ENCODE measurements at places on chromosomes 5 and 9.

DNA sequence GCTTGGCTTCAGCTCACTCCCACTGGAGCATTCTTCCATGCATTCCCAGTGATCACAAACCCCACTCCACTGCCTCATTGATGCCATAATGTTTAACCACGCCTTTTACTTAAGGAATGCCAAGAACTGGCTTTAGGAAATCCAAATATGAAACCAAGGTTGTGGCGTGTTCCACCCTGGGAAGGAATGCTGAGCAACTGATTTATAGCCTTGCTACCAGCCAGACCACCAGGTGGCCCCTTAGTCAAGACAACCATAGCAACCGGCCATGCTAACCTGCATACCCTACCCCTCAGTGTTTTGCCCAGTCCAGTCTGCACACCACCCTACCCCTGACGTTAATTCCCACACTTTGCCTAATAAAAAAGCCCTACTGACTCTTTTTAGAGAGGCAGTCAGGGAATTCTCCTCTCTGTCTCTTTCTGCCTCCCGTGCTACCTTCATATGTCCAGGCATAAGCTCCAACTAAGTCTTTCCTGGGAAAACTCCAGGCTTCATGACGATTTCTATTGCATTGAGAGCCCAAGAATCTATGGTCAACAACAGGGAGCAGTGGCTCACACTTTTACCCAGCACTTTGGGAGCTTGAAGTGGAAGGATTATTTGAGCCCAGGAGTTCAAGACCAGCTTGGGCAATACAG lies 27.0 kb upstream of the PRRC2B start:
- H3K27ac ChIP-seq, result no peak overlapping the region
- no peak overlapping the region for H3K4me3 ChIP-seq
- no peaks in the 10 kb centered on the region for H3K27me3 ChIP-seq
- H3K36me3 ChIP-seq, result no peaks in the 10 kb centered on the region

DNA sequence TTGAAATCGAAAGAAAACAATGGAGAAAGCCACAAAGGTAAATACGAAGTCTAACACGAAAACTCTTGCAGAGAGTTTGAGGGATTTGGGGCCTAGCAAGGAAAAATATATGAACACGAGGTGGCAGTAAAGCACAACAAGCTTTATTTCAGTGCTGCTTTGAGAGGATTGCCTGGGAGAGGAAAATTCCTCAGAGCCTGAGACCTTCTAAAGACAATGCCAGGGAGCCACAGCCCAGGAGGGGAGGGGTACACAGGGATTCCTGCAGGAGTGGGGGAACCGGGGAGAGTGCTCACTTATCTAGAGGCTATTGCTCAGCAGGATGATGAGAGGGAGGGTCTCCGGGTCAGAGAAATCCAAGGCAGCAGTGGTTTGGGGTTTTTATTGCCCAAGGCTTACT lies 134.9 kb upstream of the ADCY2 start:
- H3K27me3 ChIP-seq, result no peaks in the 10 kb centered on the region
- H3K4me1 ChIP-seq, result no peaks in the 10 kb centered on the region
- no peaks in the 10 kb centered on the region for H3K36me3 ChIP-seq
- no peak for DNase-seq
- H3K4me3 ChIP-seq, result no peak overlapping the region
- no peak overlapping the region for H3K27ac ChIP-seq

DNA sequence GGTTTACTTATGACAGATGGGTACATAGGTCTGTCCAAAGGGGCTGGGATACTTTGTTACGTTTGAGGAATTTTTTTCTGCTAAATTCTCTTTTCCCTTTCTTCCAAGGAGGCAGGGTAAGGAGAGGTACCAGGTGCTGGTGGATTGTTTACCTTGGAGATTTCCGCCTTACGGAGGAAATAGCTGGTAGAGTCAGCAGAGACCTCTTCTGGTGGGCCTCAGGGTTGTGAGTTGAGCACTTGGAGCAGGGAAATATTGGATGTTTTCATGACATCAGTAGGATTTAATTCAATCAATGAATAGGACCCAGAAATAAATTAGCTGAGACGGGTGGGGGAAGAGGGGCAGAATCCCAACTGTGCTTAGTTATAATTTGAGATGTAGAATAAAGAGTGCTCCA lies 60.0 kb upstream of the TAF11L2 start:
- H3K27ac ChIP-seq, result no peak overlapping the region
- H3K36me3 ChIP-seq, result no peaks in the 10 kb centered on the region
- no peaks in the 10 kb centered on the region for H3K27me3 ChIP-seq
- H3K4me3 ChIP-seq, result no peak overlapping the region
- H3K4me1 ChIP-seq, result peaks cover 6% of the 10 kb centered on the region
- no peak for DNase-seq

DNA sequence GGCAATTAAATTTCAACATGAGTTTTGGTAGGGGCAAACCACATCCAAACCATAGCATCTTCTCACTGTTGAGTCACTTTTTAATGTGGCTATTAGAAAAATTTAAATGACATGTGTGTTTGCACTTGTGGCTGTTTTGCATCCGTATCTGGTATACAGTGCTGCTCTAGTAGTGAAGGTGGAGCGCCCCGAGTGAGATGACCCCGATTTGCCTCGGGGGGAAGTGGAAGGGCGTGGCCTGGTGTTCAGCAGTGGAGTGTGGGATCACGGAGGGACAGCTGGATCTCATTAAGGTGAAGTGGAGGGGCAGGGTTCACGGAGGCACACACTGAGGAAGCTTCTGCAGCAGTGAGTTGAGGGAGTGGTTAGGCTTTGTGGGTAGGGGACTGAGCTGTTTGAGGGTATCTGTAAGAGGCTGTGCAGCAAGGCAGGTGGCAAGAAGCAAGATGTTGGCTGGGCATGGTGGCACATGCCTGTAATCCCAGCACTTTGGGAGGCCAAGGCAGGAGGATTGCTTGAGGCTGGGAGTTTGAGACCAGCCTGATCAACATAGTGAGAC lies 6.2 kb upstream of the GMCL2 start:
- no peak overlapping the region for H3K4me3 ChIP-seq
- peaks cover 34% of the 10 kb centered on the region for H3K27me3 ChIP-seq
- H3K27ac ChIP-seq, result no peak overlapping the region
- DNase-seq, result no peak
- H3K36me3 ChIP-seq, result no peaks in the 10 kb centered on the region
- peaks cover 20% of the 10 kb centered on the region for H3K4me1 ChIP-seq

GRCh38 chr9:110255034-110255462 lies 1.3 kb downstream of the TXN start:
- peak overlapping the region; percentile 100 for H3K27ac ChIP-seq
- peaks cover 31% of the 10 kb centered on the region for H3K36me3 ChIP-seq
- H3K4me1 ChIP-seq, result peaks cover 64% of the 10 kb centered on the region

DNA sequence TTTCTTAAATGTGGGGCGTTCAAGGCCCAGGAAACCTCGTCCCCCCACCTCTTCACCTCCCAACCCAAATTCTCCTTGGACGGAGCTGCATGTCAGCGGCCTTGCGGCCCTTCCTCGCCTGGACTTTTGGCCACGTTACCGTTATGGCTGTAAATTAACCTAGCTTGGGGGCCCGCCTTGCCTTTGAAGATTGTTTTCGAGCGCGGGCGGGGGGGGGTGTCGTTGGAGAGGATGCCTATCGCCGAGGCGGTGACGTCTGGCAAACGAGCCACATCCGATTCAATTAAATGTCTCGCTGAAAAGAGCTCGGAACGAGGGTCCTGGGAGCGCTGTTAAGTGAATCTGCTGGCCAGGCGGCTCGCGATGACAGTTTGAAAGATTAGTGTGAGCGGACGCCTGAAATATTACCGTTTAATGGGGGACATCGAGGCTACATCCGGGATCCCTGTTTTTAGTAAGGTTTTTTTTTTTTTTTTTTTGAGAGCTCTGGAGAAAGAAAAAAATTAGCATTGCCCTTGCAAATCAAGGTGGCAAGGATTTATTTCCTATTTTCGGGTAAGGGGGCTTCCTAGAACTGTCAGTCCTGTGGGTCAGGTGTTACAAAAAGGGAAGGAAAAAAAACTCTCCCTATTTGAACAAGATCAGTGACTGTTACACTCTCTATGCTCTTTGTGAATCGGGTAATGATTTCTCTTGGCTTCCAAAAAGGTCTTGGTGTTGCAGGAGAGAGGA lies 2.3 kb upstream of the NKX2-5 start:
- H3K27me3 ChIP-seq, result peaks cover 89% of the 10 kb centered on the region
- no peaks in the 10 kb centered on the region for H3K36me3 ChIP-seq
- no peak overlapping the region for H3K4me3 ChIP-seq
- no peak for DNase-seq

DNA sequence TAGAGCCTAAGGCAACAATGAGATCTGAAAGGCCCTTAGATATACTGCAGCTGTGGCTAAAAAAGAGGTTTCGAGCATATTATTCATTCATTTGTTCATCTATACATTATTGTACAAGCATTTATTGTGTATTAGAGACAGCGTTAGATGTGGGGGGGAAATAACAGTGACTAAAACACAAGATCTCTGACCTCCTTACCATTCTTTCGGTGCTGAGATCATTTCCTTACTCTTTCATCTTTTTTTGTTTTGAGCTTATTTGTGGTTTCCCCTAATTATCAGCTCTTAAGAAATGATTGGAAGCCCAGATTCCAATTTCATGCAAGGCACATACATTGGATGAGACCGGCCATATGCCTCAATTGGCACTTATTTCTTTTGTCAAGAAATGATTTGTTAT lies 113.2 kb downstream of the SEC61B start:
- no peaks in the 10 kb centered on the region for H3K4me1 ChIP-seq
- no peak for DNase-seq
- peaks cover 10% of the 10 kb centered on the region for H3K27me3 ChIP-seq
- H3K27ac ChIP-seq, result no peak overlapping the region

- peaks cover 16% of the 10 kb centered on the region for H3K36me3 ChIP-seq
- no peak overlapping the region for H3K27ac ChIP-seq
- H3K27me3 ChIP-seq, result no peaks in the 10 kb centered on the region
- H3K4me3 ChIP-seq, result no peak overlapping the region
- DNase-seq, result no peak
- H3K4me1 ChIP-seq, result peaks cover 23% of the 10 kb centered on the region
Measured at GRCh38 chr9:6870650-6871477, 113.1 kb downstream of the KDM4C start.

GRCh38 chr5:175712681-175713085 lies 54.8 kb downstream of the HRH2 start:
- H3K36me3 ChIP-seq, result peaks cover 69% of the 10 kb centered on the region
- no peak for DNase-seq
- H3K4me3 ChIP-seq, result no peak overlapping the region
- H3K27me3 ChIP-seq, result peaks cover 2% of the 10 kb centered on the region

DNA sequence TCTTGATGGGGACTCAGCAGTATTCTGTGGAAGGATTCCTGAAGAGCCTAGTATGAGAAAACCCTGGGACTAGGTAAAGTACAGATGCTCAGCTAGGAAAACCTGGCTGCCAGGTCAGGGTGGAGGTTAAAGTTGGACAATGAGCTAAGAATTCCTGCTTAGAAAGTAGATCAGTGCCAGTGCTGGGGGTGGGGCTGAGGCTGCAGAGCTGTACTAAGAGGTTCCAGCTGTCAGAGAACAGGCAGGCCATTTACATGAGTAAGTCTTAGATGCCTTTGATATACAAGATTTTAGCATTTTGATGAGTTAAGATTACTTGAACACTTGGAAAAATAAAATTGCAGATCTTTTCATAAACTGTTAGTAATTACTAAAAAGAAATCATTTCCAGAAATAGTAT lies 332.3 kb upstream of the NUDT12 start:
- H3K4me1 ChIP-seq, result no peaks in the 10 kb centered on the region
- no peaks in the 10 kb centered on the region for H3K36me3 ChIP-seq
- no peaks in the 10 kb centered on the region for H3K27me3 ChIP-seq
- H3K4me3 ChIP-seq, result no peak overlapping the region

DNA sequence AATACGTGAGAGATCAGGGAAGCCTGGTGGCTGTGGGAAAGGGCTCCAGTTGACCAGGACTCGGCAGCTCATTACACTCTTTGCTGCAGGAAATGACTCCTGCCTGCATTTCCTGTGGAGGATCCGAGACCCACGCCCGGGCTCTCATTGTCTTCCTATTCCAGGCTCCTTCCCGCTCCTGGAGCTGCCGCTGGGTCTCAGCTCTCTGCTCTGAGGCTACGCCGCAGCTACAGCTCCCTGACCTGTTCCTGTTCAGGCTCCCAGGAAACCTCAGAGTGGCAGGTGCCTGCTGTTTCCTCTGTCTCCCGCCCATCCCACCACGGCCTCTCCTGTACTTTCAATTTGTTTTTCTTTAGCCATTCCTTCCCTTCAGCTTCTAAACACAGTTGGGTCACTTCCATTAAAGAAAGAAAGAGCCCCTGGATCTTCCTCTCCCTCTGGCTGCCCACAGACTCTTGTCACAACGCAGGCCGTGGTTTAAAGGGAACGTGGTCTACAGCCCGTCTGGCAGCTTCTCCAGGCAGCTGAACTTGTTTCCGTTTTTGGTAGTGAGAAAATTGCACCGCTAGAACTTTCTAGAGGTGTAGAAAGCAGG lies 71.5 kb downstream of the IL6ST start:
- H3K4me3 ChIP-seq, result peak overlapping the region; percentile 82
- peaks cover 41% of the 10 kb centered on the region for H3K4me1 ChIP-seq
- no peaks in the 10 kb centered on the region for H3K36me3 ChIP-seq
- DNase-seq, result no peak

- H3K27me3 ChIP-seq, result peaks cover 1% of the 10 kb centered on the region
- H3K36me3 ChIP-seq, result no peaks in the 10 kb centered on the region
- no peak for DNase-seq
- no peaks in the 10 kb centered on the region for H3K4me1 ChIP-seq
- H3K27ac ChIP-seq, result no peak overlapping the region
- no peak overlapping the region for H3K4me3 ChIP-seq
Measured at GRCh38 chr5:92991581-92992067, 589.4 kb downstream of the NR2F1-AS1 start.

DNA sequence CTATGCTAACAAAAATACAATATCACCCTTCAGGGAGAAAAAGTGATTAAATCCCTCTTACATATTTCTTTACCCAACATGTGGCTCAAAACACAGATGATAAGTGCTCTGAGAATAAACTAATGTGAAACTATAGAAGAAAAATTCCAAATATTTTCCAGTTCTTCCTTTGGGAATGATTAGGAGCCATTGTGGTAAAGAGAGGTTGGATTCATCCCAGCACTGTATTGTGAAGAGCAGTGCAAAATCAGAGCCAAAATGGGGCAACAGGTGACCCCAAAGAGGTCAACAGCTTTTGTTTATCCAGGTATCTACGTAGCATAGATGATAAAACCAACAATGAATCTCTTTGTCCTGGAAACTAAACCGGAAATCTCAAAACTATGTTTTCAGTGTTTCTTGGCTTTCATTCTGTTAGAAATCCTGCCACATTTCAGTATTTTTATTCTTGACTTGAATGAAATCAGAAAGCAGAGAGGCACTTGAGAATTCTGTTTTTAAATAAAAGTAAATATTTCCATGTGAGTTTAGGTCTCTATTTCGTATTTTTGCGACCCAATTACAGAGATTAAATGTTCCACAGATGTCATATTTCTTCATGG lies 120.4 kb upstream of the FST start:
- no peak for DNase-seq
- H3K4me3 ChIP-seq, result no peak overlapping the region
- peaks cover 1% of the 10 kb centered on the region for H3K27me3 ChIP-seq
- H3K36me3 ChIP-seq, result no peaks in the 10 kb centered on the region
- no peak overlapping the region for H3K27ac ChIP-seq

GRCh38 chr5:154470947-154471870 lies 6.8 kb downstream of the HAND1 start:
- peaks cover 79% of the 10 kb centered on the region for H3K27me3 ChIP-seq
- H3K27ac ChIP-seq, result no peak overlapping the region
- peaks cover 20% of the 10 kb centered on the region for H3K4me1 ChIP-seq

- H3K4me3 ChIP-seq, result no peak overlapping the region
- DNase-seq, result no peak
- H3K27me3 ChIP-seq, result peaks cover 5% of the 10 kb centered on the region
- no peaks in the 10 kb centered on the region for H3K4me1 ChIP-seq
Measured at GRCh38 chr5:116536316-116537083, 38.1 kb downstream of the SEMA6A start.

GRCh38 chr5:129377504-129377903 lies 82.6 kb upstream of the ADAMTS19 start:
- DNase-seq, result no peak
- H3K27ac ChIP-seq, result no peak overlapping the region
- no peaks in the 10 kb centered on the region for H3K27me3 ChIP-seq
- H3K36me3 ChIP-seq, result no peaks in the 10 kb centered on the region
- no peak overlapping the region for H3K4me3 ChIP-seq
- H3K4me1 ChIP-seq, result no peaks in the 10 kb centered on the region
